ENCODE measurements at places on chromosomes 4 and X.

DNA sequence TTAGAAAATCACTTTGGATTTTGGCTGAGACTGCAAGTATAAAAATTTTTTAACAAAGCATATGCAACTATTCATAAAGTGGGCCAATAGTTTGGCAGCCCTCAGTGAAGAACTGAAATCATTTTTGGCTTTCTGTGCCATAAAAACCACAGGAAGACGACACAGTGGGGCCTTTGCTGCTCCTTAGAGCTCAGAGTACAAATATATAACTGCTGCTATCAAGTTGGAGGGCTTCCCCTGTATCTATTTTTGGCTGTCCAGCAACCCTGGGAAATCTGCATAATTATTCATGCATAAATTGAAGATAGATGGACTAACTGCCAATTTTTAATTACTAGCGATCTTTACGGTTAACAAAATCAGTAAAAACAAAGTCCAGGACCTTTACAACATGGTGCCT, 51.5 kb upstream of the FTHL17 start:
- DNase-seq = no peak

GRCh38 chr4:78923464-78924312, 15.6 kb downstream of the PAQR3 start:
- no peak for DNase-seq

GRCh38 chr4:174274436-174274835, 9.0 kb downstream of the FBXO8 start:
- DNase-seq = no peak

- no peak for DNase-seq
Measured at GRCh38 chrX:17020851-17021821, 74.7 kb downstream of the REPS2 start.

GRCh38 chr4:44869222-44869882, 143.0 kb upstream of the GNPDA2 start:
- no peak for DNase-seq

Measured in neural crest cell (in vitro differentiated cells).